ENCODE measurements at places on chromosomes 12 and 14.

DNA sequence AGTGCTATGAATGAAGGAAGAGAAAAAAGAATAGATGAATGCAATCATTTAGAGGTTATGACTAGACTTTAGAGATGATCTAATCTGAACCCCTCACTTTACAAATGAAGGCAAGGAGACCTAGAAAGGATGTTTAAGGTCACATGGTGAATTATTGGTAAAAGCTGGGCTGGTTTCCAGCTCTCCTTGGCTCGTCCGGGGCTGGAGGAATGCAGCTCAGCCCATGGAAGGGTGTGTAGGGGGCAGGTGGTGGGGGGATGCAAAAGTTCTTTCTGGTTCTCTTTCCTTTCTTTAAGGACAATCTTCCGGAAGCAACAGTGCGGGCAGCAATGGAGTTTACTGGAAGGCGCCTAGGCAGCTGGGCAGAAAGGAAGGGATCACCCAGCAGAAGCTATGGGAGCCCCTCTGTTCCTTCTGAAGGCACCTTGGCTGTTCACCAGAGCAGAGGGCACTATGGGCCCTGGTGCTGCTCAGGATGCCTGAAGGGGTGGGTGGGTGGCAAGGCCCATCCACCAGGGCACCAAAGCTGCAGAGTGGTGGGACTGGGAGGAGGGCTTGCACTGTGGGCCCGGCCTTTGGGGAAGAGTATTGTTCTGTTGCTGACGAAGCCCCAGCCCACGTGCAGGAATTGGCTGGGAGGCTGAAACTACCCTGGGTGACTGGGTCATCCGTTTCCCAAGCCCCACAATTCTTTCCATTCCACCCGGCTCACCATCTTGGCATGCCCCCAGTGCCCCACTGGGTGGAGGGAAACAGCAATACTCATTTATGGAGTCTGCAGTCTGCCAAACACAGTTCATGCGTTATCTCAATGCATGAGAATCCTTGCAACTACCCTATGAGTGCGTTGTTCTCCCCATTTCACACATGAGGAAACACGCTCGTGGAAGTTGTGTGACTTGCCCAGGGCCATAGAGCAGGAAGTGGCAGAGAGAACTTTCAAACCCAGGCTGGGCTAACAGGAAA, 78.2 kb downstream of the IRF2BPL start:
- DNase-seq: no peak

DNA sequence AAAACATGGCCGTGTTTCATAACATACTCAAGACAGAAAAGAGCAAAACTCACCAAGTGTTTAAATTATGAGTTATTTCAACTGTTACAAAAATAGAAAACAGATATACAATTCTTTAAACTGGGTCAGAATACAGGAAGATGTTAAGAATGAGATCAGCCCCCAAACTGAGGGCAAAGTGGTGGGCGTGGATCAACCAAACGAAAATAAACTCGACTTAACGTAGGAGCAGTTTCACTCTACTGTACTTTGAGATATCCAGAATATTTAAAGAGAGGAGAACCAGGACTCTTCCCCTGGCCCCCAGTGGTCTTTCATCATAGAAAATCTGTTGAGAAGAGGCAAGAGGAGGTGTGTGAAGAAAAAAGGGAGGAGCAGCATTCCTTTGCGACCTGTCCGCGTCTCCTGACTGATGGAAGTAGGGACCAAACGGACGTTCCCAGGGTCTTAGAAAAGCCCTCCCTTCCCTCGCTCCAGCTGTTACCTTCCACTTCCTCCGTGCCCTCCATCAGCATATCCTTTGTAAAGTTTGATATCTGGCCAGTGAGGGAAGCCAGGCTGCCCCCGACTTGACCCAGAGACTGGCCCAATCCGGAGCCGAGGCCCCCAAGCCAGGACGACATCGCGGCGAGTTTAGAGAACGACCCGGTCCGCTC, 668 bp downstream of the TRIP11 start:
- DNase-seq: peak; percentile 40

DNA sequence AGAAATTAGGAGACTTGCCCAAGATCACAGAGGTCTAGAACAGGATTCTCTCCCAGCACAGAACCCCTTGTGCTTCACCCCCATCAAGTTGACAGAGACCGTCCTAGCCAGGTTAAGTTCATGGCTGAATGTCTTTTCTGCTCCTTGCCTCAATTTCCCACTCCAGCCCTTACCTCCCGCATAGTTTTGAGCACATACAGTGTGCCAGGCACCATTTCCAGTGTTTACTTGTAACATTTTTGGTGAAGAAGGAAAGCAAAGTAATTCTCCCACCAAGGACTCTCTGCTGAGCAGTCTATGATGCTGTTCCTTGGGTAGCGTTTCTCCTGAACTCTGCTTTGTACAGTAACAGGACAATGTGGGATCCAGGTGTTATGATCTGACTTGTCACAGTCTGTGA, 1.2 kb downstream of the ABHD4 start:
- no peak for DNase-seq

GRCh38 chr12:26027401-26027800, 68.9 kb downstream of the RASSF8 start:
- no peak for DNase-seq

- no peak for DNase-seq
These were observed 22.3 kb downstream of the SEL1L start for GRCh38 chr14:81511111-81511904.

- DNase-seq: no peak
These were observed 70.6 kb downstream of the PTHLH start for GRCh38 chr12:27901959-27902358.

GRCh38 chr12:104097954-104098353, 33.6 kb downstream of the HCFC2 start:
- DNase-seq: no peak

DNA sequence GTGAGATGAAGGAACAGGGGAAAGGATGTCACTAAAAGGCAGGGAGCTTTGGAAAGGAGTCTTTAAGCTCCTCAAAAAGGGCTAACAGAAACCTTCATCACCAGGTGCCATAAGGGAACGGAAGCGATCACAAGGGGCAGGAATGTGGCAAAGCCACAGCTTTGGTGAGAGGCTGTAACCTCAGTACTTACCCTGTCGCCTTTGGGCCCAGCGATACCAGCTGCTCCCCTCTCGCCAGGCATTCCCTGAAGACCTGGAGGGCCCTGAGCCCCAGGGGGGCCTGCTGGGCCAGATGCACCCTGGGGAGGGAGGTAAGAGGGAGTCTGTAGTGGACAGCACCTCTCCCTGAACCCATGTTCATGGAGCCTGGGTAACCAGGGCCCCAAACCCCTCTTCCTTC, 18.9 kb downstream of the TMEM106C start:
- no peak for DNase-seq

- DNase-seq: no peak
These were observed 5.6 kb downstream of the SIX1 start for GRCh38 chr14:60643463-60644314.

DNA sequence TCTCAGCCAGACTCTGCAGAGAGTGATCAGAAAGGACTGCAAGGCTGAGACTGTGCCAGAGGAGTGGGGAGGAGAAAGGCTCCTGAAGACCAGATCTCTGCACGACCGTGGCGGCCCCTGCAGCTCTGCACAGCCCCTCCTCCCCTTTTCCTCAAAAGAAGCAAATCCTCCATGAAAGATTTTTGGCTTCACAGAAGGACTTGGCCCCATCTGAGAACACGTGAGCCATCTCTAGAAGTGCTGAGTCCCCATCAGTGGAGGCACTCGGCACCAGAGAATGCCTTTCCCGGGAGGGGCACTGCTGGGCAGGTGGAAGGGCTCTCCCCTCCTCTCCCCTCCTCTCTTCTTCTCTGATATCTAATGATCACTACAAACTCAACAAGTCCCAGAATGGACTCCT, 6.8 kb downstream of the FIGNL2 start:
- DNase-seq: no peak

- DNase-seq: no peak
These were observed 5.5 kb downstream of the AQP2 start for GRCh38 chr12:49955899-49956662.

DNA sequence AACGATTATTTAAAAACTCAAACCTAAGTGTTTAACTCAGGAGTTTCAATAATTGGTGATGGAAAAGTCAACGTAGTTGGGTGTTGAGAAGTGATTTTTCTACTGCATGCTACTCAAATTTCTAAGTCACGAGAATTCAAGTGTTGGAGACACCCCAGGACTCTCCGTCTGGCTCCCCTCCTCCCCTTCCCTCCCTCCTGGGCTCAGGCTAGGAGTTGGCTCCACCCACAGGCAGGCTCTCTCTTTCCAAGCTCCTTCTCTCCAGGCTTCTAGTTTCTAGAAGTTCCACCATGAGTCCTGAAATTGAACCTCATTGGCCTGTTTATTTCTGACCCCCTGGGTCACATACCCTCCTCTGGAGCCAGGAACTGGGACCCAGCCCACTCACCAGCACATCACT, 73.0 kb downstream of the TMEM132D start:
- no peak for DNase-seq

GRCh38 chr14:77616133-77616453, 344 bp downstream of the SPTLC2 start:
- DNase-seq: peak; percentile 11

GRCh38 chr12:97481428-97481827, 18.8 kb downstream of the RMST start:
- no peak for DNase-seq

DNA sequence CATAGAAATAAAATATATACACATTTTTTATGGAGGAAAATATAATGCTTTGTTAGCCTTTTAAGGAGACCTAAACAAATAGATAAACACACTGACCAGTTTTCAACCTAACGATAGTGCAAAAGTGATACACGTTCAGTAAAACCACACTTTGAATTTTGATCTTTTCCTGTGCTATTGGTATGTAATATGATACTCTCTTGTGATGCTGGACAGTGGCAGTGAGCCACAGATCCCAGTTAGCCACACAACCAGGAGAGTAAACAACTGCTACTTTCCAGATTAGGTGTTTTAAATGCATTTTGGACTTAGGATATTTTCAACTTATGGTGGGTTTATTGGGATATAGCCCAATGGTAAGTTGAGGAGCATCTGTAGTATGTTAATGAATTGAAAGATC, 243.1 kb downstream of the ERC1 start:
- DNase-seq: no peak

DNA sequence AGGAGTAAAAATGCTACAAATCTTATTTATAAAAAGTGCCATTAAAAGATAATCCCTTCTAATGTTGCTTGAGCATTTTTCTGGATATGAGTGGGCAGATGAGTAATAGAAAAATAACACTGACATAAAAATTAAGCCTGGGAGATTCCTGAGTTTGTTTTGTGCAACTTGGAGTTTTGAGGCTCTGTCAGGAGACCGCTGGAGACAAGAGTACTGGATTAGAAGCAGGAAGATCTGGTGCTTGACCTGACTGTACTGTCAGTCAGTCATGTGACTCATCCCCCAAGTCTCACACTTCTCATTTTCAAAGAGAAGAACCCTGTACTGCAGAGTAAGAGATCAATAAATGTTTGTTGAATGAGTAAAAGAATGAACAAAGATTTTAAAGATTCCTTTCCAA, 29.4 kb downstream of the ANO4 start:
- no peak for DNase-seq

Data from activated naive CD4-positive, alpha-beta T cell treated with Interleukin-2 at 50 U/mL for 16 hours (primary cell).